ENCODE measurements at places on chromosomes 13 and 19.

DNA sequence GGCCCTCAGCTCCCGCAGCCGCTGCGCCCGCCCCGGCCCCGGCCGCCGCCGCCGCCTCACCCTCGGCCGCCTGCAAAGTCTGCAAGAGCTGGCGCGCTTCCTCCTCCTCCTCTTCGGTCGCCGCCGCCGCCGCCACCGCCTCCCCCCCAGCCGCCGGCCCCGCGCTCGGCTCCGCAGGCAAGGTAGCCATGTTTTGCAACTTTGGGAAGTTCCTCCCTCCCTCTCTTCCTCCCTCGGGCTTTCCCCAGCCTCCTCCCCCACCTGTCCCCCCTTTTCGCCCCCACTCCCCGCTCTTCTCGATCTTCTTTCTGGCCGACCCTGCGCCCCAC lies 433 bp downstream of the SIX5 start:
- no peak for DNase-seq

DNA sequence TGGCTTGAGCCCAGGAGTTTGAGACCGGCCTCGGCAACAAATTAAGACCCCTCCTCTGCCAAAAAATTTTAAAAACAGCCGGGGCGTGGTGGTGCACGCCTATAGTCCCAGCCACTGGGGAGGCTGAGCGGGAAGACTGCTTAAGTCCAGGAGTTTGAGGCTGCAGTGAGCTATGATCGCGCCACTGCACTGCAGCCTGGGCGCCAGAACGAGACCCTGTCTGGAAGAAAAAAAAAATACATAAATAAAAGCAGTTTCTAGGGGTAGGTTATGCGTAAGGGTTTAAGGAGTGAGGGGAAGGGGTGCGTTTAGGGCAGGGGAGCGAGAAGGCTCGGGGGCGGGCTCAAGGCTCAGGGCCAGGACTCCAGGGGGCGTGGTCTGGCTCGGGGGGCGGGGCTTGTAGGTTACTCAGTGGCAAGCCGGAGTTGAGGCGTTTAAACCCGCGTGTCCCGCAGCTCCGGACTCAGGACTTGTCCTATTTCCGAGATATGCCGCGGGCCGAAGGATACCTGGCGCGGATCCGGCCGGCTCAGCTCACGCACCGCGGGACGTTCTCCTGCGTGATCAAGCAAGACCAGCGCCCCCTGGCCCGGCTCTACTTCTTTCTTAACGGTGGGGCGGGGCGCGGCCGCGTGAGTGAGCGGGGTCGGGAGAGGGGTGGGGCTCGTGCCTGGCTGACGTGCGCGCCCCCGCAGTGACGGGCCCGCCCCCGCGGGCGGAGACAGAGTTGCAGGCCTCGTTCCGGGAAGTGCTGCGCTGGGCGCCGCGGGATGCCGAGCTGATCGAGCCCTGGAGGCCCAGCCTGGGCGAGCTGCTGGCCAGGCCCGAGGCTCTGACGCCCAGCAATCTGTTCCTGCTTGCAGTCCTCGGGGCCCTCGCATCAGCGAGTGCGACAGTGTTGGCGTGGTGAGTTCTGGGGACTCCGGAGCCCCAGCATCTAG lies 10.7 kb downstream of the SPACA6 start:
- peak; percentile 94 for DNase-seq

DNA sequence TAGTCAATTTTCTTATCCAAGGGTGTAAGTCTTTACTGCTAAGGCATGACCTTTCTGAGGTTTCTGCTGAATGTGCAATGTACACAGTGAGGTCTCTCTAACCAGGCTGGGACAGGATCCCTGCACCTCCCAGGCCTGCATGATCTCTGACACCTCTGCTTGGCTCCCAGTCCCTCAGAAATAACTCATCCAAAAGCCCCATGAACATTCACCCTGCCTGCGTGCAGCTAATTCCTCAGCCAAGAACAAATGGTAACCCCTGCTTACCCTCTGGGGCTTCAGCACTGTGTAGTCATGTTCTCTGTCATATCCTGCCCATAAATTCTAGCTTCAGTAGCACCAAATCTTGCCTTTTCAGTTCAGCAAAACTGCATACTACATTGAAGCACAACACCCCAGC lies 1146.3 kb upstream of the MIR17HG start:
- DNase-seq, result no peak

GRCh38 chr13:49110122-49110912 lies 109.8 kb upstream of the MLNR start:
- DNase-seq, result peak; percentile 62

DNA sequence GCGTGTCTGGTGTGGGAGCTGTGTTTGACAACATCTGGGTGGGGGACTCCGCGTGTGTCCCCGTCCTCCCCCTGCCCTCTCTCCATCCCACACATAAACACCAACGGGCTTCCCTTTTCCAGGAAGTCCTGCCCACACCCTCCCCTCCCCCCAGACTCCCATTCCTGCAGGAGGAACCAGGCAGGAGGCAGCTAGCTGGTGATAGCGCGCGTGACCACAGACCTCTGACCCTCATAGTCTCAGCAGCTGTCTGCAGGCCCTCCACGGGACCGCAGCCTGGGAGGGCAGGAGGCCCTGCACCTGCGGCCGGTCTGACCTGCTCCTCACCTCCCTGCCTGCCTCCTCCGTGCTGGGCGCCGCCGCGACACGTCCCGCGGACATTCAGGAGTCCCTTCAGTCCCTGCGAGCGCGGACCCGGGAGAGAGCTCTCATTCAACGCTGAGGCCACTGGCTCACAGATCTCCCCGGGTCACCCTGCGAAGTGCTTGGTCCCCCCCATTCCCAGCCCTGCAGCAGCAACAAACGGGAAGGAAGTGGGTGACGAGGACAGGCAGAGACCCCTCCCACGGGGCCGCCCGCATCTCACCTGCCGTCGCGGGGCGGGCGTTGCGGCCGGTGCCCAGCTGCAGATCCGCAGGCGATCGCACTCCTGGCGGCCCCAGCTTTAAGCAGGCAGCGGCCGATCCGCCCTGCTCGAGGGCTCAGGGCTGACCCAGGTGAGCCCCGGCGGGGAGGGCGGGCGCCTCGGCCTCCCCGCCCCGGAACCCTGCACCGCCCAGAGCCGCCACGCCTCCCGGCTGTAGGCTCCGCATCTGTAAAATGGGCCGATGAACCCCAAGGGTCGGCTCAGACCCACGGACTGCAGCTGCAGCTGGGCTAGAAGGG lies 1.1 kb upstream of the ACP5 start:
- DNase-seq, result peak; percentile 9

- DNase-seq, result no peak
These were observed 14.7 kb downstream of the CCDC169 start for GRCh38 chr13:36282821-36283432.

- peak; percentile 31 for DNase-seq
These were observed 221.7 kb downstream of the KCNRG start for GRCh38 chr13:50236898-50237318.

DNA sequence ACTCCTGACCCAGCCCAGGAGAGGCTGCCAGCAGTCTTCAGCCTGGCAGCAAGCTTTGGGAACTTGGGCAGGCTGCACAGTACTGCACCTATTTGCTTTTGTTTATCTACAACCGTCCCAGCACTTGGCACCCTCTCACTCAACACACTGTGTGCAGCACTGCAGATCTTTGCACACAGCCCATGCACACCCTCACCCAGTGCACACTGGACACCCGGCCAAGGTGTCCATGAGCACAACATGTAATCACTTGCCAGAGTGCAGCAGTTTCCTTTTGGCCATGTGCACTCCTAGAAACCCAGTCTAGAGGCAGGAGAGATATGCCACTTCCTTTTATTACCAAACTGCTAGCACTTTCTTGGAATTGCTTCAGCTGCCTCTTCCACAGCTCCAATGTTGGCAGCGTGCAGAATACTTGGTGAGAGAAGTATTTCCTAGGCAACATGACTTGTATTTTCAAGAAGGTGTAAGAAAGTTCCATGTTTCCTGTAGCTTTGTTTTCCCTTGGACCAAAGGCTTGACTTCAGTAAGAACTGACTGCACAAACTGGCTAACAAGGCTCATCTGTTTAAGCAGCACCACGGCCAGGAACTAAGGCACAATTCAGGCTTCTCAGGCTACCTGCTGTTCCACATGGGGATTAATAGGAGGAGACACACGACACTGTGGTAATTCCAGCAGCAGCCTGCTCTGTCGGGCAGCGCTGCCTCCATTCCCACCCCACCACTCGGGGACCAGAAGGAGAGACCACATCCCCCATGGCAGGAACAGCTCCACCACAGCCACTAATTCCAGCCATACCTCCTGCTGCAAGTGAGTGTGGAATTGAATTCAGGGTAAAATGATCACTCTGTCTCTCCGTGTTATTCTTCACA lies 15.3 kb downstream of the ATP7B start:
- no peak for DNase-seq

DNA sequence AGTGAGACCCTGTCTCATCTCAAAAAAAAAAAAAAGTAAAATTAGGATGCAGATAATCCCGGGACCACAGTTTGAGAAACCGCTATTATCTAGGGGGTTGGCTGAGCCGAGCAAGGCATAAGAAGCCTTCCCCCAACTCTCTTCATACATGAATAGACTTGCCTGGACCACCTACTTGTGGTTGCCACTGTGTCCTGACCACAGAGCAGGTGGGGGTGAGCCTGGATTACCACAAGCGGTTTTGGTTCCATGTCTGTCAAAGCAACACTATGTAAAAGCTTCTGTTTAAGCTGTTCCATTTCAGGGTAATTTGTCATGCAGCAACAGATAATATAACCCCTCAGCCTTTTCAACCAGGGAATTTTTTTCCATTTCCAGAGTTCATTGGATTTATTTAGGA lies 3.3 kb upstream of the NAPA start:
- peak; percentile 64 for DNase-seq

- no peak for DNase-seq
These were observed 75.4 kb upstream of the STK24 start for GRCh38 chr13:98652276-98652675.

- DNase-seq, result no peak
These were observed 261.7 kb downstream of the ITGBL1 start for GRCh38 chr13:101714195-101714594.

GRCh38 chr13:25827831-25828465 lies 223.9 kb downstream of the SHISA2 start:
- DNase-seq, result no peak

DNA sequence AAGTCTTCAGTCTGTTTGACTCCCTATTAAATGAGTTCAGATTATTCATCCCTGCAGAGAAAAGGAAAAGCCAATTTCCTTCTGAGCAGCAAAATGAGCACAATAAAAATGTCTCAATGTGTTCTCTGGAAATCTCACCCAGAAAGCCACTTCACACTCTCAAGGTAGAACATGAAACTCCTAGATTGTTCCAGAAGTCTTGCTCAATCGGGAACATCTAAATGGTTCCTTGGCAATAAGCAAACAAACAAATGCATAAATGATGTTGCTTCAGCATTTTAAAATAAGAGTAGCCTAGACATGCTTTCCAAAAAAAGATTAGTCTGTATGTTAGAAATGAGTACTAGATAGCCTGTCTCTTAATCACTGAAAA lies 59.7 kb upstream of the TNFRSF19 start:
- no peak for DNase-seq

DNA sequence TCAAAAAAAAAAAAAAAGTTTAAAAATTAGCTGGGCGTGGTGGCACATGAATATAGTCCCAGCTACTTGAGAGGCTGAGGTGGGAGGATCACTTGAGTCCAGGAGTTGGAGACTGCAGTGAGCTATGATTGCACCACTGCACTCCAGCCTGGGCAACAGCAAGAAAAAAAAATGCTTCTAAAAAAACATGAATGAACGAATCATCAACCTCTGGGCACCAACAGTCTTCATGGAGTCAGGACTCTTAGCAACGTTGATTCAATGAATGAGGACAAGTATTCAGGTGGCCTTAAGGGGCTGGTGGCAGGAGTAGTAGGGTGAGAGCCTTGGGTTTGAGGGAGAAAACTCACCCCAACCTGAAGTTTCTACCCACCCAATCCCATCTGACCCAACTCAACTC lies 20.6 kb upstream of the OLFM2 start:
- DNase-seq, result no peak

- DNase-seq, result no peak
These were observed 219.2 kb downstream of the ENOX1 start for GRCh38 chr13:43567608-43568007.

GRCh38 chr13:90884066-90884465 lies 463.4 kb upstream of the MIR17HG start:
- DNase-seq, result no peak

GRCh38 chr13:74103970-74104555 lies 30.1 kb downstream of the KLF12 start:
- DNase-seq, result no peak

DNA sequence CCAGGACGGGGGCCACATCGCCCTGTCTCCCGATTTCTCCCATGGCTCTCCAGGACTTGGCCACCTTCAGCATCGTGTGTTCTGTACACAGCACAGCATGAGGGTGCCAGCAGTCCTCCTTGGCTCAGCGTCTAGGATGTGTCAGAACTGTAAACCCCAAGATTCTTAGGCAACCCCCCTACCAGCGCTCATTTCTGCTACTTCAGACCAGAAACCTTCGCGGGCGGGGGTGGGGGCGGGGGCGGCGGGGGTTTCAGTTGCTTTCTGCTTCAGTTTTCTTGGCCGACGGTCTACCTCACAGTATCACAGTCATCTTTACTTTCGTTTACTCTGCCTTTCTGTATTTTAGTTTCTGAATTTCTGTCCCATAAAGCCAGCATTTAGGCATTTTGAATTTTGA lies 82.4 kb downstream of the GGACT start:
- DNase-seq, result no peak

DNA sequence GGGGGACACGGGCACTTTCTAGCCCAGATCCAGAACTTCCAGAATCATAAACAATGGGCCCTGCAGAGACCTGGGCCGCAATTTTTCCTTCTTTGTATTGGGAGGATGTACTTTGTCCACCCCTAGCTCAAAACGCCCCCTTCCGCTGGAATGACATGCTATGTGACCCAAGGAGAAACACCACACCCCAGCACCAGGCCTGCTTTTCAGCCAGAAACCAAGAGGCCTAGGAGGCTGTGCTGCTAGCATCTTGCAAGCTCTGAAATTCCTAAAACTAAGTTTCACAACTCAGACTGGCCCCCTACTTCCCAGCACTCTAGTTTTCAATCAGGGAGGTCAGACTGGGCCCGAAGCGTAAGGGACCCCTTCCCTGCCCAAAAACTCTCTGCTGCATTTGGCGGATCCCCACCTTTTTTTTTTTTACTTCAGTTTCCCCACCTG lies 538 bp downstream of the LSM4 start:
- DNase-seq, result no peak

DNA sequence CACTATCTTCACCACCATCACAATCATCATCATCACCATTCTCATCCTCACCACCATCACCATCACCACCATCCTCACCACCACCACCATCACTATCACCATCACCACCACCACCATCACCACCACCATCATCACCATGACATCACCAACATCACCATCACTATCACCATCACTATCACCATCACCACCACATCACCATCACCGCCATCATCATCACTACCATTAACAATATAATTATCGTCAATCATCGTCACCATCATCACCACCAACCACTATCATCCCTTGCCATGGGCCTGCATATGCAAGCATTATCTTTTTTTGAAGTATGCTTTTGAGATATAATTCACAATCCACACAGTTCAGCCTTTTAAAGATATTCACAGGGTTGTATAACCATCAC lies 7.6 kb upstream of the PPP6R1 start:
- no peak for DNase-seq

- DNase-seq, result no peak
These were observed 410.5 kb downstream of the KCNRG start for GRCh38 chr13:50425772-50426171.

Measured in effector memory CD8-positive, alpha-beta T cell (primary cell).